ENCODE measurements at places on chromosomes 6 and 20.
A peak's percentile ranks its signal among the peaks of the same experiment; 100 is the strongest.

DNA sequence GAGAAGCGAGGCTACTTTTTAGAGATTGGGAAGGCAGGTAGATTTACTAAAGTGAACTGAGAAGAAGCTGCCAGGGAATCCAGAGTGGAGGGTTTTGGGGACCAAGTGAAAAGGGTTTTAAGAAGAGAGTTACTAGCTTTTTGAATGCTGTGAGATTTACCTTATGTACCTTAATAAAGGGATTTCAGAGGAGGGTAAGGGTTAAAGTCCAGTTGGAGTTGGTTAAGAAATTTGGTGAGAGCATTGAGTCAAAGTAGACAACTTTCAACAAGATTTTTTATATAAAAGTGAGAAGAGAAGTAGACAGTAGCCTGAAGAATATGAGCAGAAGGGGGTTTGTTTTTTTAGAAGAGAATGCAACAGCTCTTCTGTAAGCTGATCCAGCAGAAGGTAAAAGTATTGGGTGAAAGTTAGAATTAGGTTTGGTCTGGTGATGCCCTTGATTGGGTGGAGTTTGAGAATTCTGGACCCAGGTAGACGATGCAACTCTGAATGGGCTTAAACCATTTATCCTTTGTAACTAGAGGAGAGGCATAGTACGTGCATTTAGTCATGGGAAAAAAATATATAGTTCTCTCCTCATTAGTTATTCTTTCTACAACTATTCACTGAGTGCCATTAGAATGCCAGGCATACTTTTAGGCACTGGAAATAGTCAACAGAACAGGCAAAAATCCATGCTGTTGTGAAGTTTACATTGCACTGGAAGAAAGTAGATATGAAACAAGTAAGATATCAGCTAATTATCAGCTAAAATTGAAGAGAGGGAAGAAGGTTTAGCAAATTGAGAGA, 44.8 kb downstream of the ATRN start:
- no peak for DNase-seq

DNA sequence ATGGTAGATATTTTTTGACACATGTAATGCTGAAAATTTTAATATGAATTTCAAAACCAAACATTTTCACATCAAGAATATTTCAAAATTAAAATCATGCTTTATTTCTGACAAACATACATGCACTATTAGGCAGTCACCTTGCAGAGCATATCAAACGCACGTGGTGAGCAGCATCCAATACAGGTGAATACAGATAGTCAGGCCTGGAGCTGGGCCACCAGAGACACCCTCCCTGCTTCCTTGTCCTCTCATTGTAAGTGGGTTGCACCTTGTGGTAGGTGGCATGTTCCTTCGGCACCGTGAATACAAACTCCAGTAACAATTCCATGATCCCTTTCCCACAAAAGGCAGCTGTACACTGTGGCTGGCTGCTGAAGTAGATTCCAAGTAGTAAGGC, 8.9 kb downstream of the REV3L start:
- DNase-seq = no peak

DNA sequence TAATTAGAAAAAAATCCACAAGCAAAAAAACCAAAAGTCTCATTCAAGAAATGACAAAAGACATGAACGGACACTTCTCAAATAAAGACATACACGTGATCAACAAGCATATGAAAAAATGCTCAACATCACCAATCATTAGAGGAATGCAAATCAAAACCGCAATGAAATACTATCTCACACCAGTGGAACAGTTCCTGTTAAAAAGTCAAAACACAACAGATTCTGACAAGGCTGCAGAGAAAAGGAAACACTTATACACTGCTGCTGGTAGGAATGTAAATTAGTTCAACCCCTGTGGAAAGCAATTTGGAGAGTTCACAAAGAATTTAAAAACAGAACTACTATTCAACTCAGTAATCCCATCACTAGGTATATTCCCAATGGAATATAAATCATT, 58.0 kb downstream of the IRAK1BP1 start:
- no peak for DNase-seq

GRCh38 chr6:84731401-84731800, 33.0 kb downstream of the TBX18 start:
- DNase-seq = no peak

- no peak for DNase-seq
Observed at GRCh38 chr6:169093770-169094551, 159.7 kb downstream of the THBS2 start.

DNA sequence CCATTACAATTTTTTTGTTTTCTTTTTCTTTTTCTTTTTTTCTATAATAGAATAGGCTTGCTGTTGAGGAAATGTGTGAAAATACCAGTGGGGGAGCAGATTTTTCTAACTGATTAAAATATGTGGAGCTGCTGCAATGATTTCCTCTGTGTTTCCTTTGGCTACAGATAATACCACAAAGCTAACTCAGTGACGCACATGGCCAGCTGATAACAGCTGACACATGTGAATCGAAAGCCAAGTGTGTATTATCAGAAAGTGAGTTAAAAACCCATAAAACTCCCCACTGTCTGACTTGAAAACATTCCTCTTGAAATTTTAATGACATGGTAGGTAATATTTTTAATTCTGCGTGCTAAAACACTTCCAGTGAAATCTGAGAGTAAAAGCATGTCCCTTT, 70.8 kb upstream of the AHI1 start:
- no peak for DNase-seq

GRCh38 chr20:47196091-47197081, 160.1 kb downstream of the ZMYND8 start:
- DNase-seq = peak; percentile 86

GRCh38 chr6:107732461-107732860, 91.7 kb downstream of the SCML4 start:
- no peak for DNase-seq

GRCh38 chr6:1796706-1797529, 187.2 kb downstream of the FOXC1 start:
- no peak for DNase-seq

GRCh38 chr20:13336308-13337089, 115.4 kb downstream of the ISM1 start:
- no peak for DNase-seq

DNA sequence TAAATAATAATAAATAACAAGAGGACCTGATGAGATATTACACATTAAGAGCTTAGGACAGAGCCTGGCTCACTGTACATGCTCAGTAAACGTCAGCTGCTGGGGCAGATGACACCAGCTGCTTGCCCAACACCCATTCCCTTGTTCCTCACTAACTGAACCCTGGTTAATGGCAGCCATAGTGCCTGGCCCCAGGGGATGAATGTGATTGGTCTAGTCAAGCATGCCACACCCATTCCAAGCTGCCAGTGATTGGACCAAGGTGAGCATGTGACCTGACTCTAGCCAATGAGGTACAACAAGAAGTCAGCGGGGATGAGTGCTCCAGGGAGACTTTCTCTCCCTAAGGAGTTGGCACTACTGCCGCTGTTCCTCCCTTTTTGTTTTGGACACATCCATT, 85.1 kb upstream of the PTPN1 start:
- peak; percentile 39 for DNase-seq

- DNase-seq = no peak
Observed at GRCh38 chr6:111842891-111843290, 30.4 kb downstream of the FYN start.

GRCh38 chr20:58048096-58048702, 180.3 kb downstream of the ANKRD60 start:
- DNase-seq = peak; percentile 39

- no peak for DNase-seq
Observed at GRCh38 chr6:54910431-54910884, 63.9 kb downstream of the FAM83B start.

DNA sequence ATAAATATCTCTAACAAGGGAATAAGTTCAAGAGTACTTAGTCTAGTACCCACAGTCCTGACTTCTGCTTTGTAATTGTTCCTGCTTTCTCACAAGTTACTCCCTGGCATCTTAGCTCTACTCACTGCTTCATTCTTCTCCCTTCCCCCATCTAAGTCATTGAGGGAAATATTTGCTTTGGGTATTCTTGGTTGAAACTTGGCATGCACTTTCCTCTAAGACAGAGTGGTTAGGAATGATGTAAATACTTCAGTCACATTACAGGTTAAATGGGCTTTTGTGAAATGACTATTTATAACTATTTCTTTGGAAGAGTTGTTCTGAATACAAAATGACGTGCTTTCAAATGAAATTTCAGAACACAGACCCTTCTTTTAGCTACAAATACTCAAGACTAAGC, 67.7 kb upstream of the PLEKHG1 start:
- DNase-seq = no peak

- DNase-seq = no peak
Observed at GRCh38 chr6:170025935-170026750, 264.7 kb downstream of the DLL1 start.

DNA sequence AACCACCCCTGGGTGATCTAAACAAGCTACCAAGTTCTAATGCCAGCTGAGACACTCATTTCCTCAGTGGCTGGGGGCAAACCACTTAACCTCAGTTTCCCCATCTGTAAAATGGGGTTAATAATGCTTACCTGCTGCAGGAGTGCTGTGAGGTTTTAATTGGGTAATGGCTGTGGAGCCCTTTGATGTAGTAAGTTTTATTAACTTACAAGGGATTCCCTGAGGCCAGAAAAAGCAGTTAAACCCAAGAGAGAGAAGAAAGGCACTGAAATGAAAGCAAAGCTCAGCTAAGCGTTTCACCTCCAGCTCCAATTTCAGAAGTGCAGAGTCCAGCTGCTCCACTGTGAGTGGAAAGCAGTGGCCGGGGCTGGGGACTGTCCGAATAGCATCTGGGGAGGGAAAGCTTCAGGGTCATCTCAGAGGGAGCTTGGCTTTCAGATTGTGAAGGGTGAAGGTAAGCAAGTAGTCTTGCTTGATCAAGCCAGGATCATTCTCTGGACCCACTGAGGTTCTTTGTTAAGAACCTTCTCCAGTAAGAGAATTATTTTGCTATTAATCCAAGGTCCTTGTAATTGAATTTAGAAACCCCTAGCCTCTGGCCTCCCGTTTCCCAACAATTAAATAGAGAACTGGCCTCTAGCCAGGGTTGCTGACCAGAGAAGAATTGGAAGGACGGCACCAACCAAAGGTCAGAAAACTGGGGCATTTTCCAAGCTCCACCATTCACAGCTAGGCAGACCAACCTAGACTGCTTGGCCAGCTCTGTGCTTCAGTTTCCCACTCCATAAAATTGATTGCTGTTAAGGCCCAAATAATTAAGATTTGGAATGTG, 20.9 kb upstream of the TCP11 start:
- no peak for DNase-seq

GRCh38 chr6:15296735-15297134, 50.9 kb downstream of the JARID2 start:
- DNase-seq = no peak

- DNase-seq = no peak
Observed at GRCh38 chr6:11324453-11325015, 92.1 kb upstream of the NEDD9 start.

- no peak for DNase-seq
Observed at GRCh38 chr6:19976411-19977129, 139.4 kb downstream of the ID4 start.

DNA sequence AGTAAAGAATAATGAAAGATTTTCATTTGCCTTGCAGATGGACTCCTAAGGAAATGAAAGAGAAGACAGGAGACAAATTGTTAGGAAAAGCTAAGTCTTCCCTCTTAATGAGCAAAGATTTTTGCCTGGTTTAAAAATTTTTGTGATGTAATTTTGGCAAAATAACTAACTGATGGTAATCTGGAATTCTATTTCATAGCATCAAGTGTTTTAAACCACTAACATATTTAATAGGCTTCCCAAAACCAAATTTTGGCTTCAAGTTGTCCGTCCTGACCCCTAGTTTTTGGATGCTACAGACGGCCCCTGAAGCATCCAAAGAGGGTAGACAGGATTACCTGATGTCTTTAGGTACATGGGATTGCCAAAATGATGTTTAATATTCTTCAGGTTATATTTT, 124.3 kb downstream of the TPBG start:
- no peak for DNase-seq

- DNase-seq = no peak
Observed at GRCh38 chr20:37337208-37337991, 8.5 kb upstream of the SRC start.

DNA sequence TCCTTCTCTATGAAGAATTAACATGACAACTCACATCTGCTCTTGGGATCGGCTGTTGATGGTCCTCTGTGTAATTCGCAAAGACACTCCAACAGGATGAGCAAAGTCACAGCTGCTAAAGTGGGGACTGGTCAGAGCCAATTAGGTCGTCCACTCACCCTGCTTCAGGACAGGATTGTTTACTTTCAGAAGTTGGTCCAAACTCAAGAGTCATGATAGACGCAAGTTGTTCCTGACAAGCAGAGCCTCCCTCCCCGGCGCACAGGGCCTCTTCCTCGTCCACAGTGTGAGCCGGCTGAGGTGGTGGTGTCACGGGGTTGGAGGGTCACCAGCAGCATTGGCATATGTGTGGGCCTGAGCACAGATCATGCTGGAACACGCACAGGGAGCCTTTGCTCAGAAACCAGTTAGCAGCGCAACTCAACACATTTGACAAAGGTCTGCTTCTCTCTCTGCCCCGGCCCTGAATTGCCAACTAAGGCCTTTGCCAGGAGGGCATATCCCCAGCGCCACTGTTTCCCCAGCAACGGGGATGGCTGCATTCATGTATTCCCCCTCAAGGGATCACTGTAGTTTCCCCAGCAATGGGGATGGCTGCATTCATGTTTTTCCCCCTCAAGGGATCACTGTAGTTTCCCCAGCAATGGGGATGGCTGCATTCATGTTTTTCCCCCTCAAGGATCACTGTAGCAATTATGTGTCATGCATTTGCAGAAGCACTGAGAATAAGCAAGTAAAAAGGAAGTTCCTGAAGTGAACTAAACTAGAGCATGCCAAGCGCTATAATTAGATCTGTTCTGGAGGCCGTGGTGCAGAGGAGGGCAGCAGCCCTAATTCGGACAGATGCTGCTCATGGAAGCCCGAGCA, 111.7 kb downstream of the THBS2 start:
- DNase-seq = no peak

GRCh38 chr20:56143759-56144158, 104.8 kb upstream of the MC3R start:
- no peak for DNase-seq

GRCh38 chr6:72182337-72183246, 296.2 kb downstream of the RIMS1 start:
- peak; percentile 71 for DNase-seq

DNA sequence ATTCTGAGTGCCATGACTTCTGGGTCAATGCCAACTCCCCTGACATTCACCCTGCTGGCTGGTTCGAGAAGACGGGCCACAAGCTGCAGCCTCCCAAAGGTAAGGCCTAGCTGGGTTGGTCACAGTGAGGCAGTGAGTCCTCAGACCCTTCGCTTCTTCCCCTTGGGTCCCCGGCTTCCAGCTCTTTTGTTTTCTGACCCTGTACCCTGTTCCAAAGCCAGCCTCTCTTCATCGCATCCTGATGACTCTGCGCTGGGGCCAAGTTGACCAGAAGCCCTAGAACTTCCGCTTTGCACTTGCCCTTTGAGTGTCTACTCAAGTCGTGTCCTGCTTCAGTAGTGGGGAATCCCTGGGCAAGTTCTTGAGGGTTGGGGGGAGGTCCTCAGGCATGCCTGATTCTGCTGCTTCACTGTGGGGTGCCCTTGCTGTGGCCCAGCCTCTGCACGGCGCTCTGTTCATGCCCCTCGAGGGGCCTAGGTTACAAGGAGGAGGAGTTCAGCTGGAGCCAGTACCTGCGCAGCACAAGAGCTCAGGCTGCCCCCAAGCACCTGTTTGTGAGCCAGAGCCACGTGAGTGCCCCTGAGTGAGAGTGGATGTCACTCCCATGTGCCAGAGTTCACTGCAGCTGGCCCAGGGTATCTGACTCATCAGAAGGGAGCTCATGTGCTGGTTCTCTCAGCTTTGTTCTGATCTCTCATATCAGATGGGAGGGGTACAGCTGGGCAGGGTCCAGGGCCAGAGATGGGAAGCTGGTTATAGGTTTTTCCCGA, 23.0 kb downstream of the L3MBTL1 start:
- DNase-seq = no peak

- no peak for DNase-seq
Observed at GRCh38 chr20:11546939-11547338, 370.8 kb upstream of the BTBD3 start.
